ENCODE measurements at places on chromosomes 5 and 9. TPM values are rescaled to one million over a fixed set of nuclear protein-coding genes. Genes with fewer than 3 reads are reported as not detected.

DNA sequence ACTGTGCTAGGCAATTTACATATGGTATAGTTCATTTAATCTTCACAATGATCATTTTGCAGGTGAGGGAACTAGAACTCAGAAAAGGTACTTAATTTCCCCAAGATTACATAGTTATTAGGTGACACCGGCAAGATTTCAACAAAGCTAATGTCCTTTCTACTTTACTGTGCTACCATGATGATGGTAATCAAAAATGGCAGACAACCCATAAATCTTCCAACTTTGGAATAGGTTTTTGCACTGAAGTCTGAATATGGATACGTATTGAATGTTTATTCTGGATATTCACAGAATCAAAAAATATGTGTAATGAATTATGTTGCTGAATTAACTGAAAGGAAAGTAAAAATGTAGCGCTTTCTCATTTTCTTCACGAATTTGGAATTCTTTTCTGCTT lies 13.8 kb downstream of the PDCD1LG2 start:
- DNase-seq: no peak
- no peaks in the 10 kb centered on the region for H3K36me3 ChIP-seq
- H3K27ac ChIP-seq: no peak overlapping the region
- H3K4me1 ChIP-seq: no peaks in the 10 kb centered on the region

GRCh38 chr9:125119643-125120286 lies 23.6 kb downstream of the SCAI start:
- no peaks in the 10 kb centered on the region for H3K27me3 ChIP-seq
- no peak for DNase-seq
- H3K36me3 ChIP-seq: no peaks in the 10 kb centered on the region

DNA sequence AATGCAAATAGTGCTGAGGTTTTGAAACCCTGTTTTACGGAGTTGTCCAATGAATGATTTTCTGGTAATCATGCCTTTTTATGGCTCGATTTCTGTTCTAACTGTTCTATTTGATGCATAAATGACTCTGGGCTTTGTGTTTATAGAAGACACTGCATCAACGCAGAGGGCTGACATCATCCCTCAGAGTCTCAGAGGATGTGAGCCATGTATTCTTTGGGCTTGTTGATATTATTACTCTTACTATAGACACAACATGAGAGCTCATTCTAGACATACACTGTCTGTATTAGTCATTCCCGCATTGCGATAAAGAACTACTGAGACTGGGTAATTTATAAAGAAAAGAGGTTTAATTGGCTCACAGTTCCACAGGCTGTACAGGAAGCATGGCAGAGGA lies 31.6 kb downstream of the CDH6 start:
- no peaks in the 10 kb centered on the region for H3K36me3 ChIP-seq
- no peak overlapping the region for H3K4me3 ChIP-seq
- no peak for DNase-seq
- no peak overlapping the region for H3K27ac ChIP-seq
- no peaks in the 10 kb centered on the region for H3K4me1 ChIP-seq
- H3K27me3 ChIP-seq: no peaks in the 10 kb centered on the region

DNA sequence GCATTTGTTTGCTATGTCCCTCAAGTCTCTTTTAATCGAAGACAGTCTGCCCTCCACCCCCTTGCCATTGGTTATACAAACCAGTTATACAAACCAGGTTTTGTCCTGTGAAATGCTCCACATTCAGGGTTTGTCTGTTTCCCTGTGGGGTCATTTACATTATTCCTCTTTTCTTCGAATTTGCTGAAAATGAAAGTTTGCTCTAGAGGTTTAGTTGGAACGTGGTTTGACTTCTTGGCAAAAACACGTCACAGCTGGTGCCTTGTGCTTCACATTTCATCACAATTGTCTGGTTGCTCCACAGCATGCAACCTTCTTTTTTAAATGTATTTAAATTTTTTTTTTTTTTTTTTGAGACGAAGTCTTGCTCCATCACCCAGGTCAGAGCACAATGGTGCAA lies 4.2 kb upstream of the HAVCR2 start:
- H3K36me3 ChIP-seq: no peaks in the 10 kb centered on the region
- no peaks in the 10 kb centered on the region for H3K4me1 ChIP-seq
- no peak overlapping the region for H3K27ac ChIP-seq
- H3K4me3 ChIP-seq: no peak overlapping the region

- DNase-seq: peak; percentile 73
- no peak overlapping the region for H3K27ac ChIP-seq
- no peak overlapping the region for H3K4me3 ChIP-seq
- H3K36me3 ChIP-seq: 0 out of 2 replicates have a peak, but pooled peaks cover 10% of the 10 kb centered on the region
- H3K4me1 ChIP-seq: no peaks in the 10 kb centered on the region
Measured at GRCh38 chr5:95781101-95781583, 41.4 kb downstream of the GLRX start.

GRCh38 chr9:105694848-105695581 lies 674 bp downstream of the TMEM38B start:
- H3K36me3 ChIP-seq: no peaks in the 10 kb centered on the region
- peak overlapping the region; percentile 77 for H3K27ac ChIP-seq
- H3K4me1 ChIP-seq: peaks cover 17% of the 10 kb centered on the region
- H3K4me3 ChIP-seq: peak overlapping the region; percentile 70
- 0 out of 2 replicates have a peak, but pooled peaks cover 4% of the 10 kb centered on the region for H3K27me3 ChIP-seq

- no peaks in the 10 kb centered on the region for H3K4me1 ChIP-seq
- H3K36me3 ChIP-seq: no peaks in the 10 kb centered on the region
- no peak overlapping the region for H3K27ac ChIP-seq
- no peaks in the 10 kb centered on the region for H3K27me3 ChIP-seq
- no peak for DNase-seq
- no peak overlapping the region for H3K4me3 ChIP-seq
Measured at GRCh38 chr5:178143246-178143645, 10.4 kb downstream of the NHP2 start.

- H3K36me3 ChIP-seq: no peaks in the 10 kb centered on the region
- H3K27me3 ChIP-seq: no peaks in the 10 kb centered on the region
- DNase-seq: no peak
- no peak overlapping the region for H3K27ac ChIP-seq
- H3K4me1 ChIP-seq: no peaks in the 10 kb centered on the region
Measured at GRCh38 chr5:136000932-136001331, 27.9 kb upstream of the TGFBI start.

DNA sequence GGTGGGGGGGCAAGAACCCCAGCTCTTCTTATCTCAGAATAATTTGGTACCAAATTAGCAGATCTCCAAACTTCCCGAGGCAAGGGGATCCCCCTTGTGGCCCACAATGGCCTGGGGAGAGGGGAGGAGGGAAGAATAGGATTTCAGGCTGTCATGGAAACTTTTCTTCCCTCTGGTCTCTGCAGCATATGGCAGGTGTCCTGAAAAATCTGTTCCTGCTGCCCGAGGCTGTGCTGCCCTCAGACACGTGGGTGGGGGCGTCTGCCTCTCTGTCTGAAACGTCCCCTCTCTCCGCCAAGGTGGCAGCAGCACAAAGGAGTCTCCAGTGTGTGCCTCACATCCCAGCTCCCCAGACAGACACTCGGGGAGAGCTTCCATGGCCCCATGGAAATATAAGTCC lies 34.0 kb downstream of the CCNJL start:
- DNase-seq: no peak
- no peak overlapping the region for H3K27ac ChIP-seq
- no peaks in the 10 kb centered on the region for H3K36me3 ChIP-seq
- no peaks in the 10 kb centered on the region for H3K4me1 ChIP-seq
- H3K4me3 ChIP-seq: no peak overlapping the region

DNA sequence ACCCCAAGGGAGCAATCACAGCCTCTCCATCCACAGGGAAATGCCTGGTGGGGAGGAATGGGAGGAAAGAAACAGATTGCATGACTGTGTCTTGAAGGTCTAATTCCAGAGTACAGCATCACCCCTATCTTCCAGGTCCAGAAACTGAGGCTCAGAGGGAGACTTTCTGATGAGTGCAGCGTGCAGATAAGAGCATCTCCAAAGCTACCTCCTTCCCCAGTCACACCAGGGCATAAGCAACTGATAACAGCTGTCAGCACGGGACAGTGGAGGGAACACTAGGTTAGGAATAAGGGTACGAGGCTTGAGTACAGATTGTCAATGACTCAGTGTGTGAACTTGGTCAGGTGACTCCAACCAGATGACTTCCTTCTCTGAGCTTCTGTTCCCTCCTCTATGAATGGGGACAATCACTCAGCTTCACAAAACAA lies 126.9 kb downstream of the KCNIP1 start:
- H3K27ac ChIP-seq: no peak overlapping the region
- H3K27me3 ChIP-seq: no peaks in the 10 kb centered on the region
- no peak overlapping the region for H3K4me3 ChIP-seq
- H3K36me3 ChIP-seq: no peaks in the 10 kb centered on the region

DNA sequence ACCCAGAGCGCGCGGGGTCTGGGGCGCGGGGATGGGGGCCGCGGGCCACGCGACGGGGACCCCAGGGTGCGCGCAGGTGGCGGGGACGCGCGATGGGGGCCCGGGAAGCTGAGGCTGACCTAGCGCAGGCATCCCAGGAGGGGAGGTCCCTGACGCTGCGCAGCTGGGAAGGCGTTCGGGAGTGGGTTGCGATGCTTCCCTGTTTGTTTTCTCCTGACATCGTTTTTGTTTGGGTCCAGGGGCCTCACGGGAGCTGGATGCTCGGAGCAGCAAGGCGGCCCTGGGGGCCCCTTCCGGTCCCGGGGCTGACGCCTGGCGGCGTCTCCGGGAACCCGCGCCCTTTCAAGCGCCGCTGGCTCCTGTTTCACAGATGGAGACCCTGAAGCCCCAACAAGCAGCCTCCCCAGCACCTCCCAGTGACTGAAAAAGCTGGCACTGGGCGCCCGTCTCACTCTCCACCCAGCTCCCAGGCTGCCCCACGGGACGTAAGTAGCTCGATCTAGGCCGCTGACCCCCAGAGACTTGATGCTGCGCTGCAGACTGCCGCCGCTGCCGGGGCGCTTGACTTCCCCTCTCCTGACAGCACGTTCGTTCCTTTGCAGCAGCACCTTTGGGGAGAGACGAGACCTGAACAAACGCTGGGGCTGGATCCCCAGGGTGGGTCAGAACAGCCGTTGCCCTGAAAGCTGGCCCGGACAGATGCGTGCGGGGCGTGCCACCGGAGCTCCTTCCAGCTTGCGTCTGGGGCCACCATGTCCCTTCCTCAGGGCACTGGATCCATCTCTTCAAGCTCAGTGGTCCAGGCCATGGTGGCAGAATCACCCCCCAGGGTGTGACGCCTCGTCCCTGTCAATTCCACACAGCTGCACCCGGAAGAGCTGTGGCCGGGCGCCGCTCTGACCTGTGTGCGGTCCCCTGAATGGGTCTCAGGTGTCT lies 593 bp downstream of the BRD3OS start:
- no peaks in the 10 kb centered on the region for H3K27me3 ChIP-seq
- no peak for DNase-seq
- no peaks in the 10 kb centered on the region for H3K36me3 ChIP-seq
- peaks cover 6% of the 10 kb centered on the region for H3K4me1 ChIP-seq
- peak overlapping the region; percentile 61 for H3K4me3 ChIP-seq

DNA sequence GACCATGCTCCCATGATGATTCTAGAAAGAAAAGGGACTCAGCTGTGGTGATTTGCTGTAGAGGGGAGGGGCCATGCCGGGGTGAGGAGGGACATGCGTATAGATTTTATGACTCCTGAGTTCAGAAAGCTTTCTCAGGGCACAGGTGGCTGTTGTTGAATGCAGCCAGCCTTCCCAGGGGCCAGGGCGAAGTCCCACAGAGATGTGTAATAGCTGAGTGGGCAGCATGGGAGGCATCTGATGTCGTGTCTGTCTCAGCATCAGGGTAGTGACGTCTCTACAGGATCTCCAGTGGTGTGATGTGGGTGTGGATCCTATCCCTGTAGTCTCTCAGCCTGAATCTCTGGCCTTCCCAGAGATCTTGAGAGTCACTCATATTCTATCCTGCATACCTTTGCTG lies 7.8 kb upstream of the BOD1 start:
- no peaks in the 10 kb centered on the region for H3K36me3 ChIP-seq
- no peak for DNase-seq
- H3K4me1 ChIP-seq: no peaks in the 10 kb centered on the region
- no peak overlapping the region for H3K27ac ChIP-seq
- no peak overlapping the region for H3K4me3 ChIP-seq
- no peaks in the 10 kb centered on the region for H3K27me3 ChIP-seq

DNA sequence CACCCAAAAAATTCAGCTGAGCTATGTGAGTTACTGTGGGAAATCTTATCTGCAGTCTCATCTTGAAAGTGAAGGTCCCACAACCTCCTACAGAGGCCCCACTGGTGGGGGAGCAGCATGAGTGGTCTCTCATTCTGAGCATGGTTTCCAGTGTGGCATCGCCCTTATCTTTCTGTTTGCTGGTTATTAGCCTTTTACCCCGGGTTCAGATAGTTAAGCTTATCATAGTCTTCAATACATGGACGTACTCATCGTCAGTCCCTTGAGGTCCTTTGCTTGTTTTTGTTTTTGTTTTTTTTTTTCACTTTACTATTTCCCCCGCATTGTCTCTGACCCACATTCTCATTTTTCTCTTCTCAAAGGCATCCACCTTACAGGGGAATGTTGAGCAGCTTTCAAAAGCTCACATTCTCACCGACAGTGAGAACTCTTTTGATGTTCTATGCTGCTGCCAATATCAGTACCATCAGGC lies 7.7 kb upstream of the HAVCR2 start:
- no peaks in the 10 kb centered on the region for H3K4me1 ChIP-seq
- H3K27me3 ChIP-seq: no peaks in the 10 kb centered on the region
- no peak overlapping the region for H3K27ac ChIP-seq
- DNase-seq: no peak
- no peaks in the 10 kb centered on the region for H3K36me3 ChIP-seq
- no peak overlapping the region for H3K4me3 ChIP-seq

GRCh38 chr5:159386028-159386711 lies 55.9 kb upstream of the IL12B start:
- no peak overlapping the region for H3K4me3 ChIP-seq
- H3K27ac ChIP-seq: no peak overlapping the region
- H3K4me1 ChIP-seq: no peaks in the 10 kb centered on the region
- no peak for DNase-seq

- no peak for DNase-seq
- H3K4me3 ChIP-seq: no peak overlapping the region
- H3K36me3 ChIP-seq: no peaks in the 10 kb centered on the region
- H3K4me1 ChIP-seq: no peaks in the 10 kb centered on the region
Measured at GRCh38 chr5:66821688-66822429, 225.7 kb downstream of the MAST4 start.

- no peaks in the 10 kb centered on the region for H3K36me3 ChIP-seq
- no peaks in the 10 kb centered on the region for H3K27me3 ChIP-seq
- peaks cover 7% of the 10 kb centered on the region for H3K4me1 ChIP-seq
- DNase-seq: no peak
Measured at GRCh38 chr5:95949810-95950209, 11.8 kb downstream of the ELL2 start.

DNA sequence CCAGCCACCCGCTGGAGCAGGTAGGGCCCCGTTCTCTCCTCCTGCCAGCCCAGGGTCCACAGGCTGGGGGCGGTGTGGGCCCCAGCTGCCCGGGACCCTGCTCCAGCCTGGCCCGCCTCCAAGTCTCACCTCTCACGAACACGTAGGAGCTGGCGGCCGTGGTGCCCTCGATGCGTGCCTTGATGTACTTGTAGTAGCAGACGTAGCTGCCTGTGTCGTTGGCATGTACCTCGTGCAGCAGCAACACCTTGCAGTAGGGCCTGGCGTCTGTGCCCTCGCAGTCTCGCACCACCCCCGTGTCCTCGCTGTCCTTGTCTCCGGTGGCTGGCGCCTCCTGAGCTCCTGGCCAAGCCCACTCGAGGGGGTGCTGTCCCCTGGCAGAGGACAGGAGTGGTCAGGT lies 19.0 kb downstream of the FLT4 start:
- DNase-seq: no peak
- no peak overlapping the region for H3K4me3 ChIP-seq
- no peaks in the 10 kb centered on the region for H3K36me3 ChIP-seq
- H3K27me3 ChIP-seq: no peaks in the 10 kb centered on the region

- H3K36me3 ChIP-seq: no peaks in the 10 kb centered on the region
- no peak for DNase-seq
Measured at GRCh38 chr5:93325946-93326345, 255.1 kb downstream of the NR2F1-AS1 start.

Gene SLIT3
- total RNA-seq: 26.4 TPM

Gene PCDHGC3
- total RNA-seq: 54.1 TPM

Gene SLC36A3
- total RNA-seq: not detected

Gene PCDHA5
- total RNA-seq: 0.10 TPM

Gene ALDH7A1
- 52.9 TPM for total RNA-seq

Gene LMNB1
- 122 TPM for total RNA-seq

Gene CERT1
- 26.7 TPM for total RNA-seq

All from Panc1 (cell line).